Foreskin fibroblast (primary cell): ENCODE measurements at places on chromosomes 3 and 15.

DNA sequence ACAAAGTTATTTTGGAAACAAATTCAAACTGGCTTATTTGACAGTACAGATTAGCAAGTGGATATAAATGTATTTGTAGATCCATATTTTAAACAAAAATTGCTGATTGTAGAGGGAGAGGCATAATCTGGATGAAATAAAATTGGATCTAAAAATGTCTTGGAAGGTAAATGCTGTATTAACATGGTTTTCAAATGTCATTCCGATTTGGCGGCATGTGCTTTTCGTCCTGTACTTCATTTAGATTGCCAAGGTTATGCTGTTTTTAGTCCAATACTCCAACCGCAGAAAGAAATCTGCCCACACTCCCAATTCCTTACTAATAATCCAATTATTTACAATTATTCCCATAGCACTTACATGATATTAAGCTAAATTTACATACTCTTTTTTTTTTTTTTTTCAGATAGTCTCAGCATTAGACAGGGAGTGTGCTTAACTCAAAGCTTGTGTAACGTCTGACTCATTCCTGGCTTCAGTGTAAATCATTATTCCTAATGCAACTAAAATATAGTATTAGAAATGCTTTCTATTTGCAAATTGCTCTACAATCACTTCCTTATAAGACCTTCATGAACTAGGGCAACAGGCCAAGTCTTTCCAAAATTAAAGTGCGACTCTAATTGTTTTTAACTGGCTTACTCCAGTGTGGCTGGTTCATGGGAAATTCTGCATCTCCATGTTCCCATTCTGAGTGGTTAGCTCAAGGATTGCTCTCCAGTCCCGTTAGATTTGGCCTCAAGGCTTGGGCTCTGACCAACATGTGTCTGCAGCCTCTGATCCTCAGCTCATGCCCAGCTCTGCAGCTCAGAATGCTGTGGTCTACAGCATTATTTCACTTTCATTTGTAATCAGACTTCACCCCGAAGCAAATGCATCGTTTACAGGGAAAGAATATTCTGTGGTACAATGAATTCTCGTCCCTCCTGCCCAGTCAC lies 103.9 kb downstream of the FBN1 start:
- DNase-seq = peak; percentile 85

DNA sequence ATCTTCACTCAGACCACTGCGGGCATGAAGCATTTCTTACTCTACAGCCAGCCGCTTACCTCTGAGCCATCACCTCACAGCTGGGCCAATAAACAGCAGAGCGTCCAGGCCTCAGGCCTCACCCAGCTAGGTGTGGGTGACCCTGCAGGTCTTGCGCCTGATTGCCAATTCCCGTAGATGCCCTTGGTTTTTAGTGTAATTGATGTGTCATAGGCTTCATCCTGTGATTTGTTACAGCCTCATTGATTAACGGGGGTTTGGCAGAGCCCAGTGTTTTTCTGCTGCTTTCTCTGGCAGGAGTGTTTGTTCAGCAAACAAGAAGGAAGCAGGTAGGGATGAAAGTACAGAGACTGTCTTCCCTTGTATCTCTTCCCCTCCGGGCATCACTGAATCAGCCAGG lies 49.6 kb upstream of the BNIP2 start:
- DNase-seq = no peak

- DNase-seq = peak; percentile 43
Observed at GRCh38 chr3:189144645-189145044, 27.1 kb upstream of the TPRG1 start.

DNA sequence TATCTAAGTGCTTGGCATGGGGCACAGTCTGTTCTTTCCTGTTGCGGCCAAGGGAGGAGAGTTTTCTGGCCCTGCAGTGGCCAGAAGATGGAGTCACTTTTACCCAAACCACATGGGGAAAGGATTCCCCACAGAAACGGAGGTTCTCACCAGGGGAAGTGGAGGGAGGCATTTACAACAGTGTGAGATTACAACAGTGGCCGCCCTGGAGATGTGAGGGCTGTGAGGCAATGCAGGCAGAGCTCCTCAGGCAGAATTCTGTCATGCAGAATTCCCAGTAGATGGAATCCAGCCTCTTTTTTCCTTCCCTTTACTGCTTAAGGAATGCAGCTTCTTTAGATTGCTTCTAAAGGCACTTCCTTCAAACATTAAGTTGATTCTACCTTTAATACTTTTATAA lies 83.1 kb downstream of the CACNA1D start:
- DNase-seq = no peak

DNA sequence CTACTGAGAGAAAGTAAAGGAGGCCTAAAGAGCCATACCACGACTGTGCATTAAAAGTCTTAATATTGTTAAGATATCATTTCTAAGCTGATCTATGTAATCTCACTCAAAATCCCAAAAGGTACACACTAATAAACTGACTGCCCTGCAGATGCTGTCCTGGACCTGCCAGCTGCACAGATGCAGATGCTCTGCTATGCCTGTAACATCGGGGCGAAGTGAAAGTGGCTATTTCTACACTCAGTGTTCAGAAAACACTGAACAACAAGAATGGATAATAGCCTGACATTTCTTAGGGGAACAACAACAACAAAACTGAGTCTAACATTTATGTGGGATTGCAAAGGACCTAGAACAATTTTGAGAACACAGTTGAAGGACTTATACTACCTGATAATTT lies 31.9 kb downstream of the RAD18 start:
- peak; percentile 34 for DNase-seq

DNA sequence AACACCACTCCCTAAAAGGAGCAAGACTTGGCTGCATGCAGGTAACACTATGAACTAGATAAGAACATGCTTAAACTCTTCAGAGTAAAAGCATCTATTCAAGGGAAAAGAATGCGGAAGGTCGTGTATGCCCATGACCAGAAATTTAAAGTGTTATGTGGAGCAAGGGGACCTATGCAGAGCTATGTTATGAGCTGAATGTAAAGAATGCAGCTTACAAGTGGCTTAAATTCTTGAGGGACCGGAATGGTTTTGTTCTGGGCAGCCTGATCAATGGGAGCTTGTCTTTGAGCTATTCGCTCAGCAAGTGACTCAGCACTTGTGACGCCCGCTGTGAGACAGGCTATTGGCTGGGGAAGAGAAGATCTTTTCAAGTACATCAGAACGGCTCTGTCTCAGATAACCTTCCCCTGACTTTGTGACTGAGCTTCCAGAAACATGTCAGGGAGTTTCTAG lies 367.5 kb upstream of the THBS1 start:
- peak; percentile 66 for DNase-seq

- DNase-seq = no peak
Observed at GRCh38 chr15:90029024-90029423, 27.9 kb downstream of the ZNF710 start.

GRCh38 chr15:99211926-99212325 lies 37.5 kb downstream of the TTC23 start:
- DNase-seq = peak; percentile 23

- DNase-seq = no peak
Observed at GRCh38 chr3:186067360-186068242, 41.3 kb downstream of the ETV5 start.

DNA sequence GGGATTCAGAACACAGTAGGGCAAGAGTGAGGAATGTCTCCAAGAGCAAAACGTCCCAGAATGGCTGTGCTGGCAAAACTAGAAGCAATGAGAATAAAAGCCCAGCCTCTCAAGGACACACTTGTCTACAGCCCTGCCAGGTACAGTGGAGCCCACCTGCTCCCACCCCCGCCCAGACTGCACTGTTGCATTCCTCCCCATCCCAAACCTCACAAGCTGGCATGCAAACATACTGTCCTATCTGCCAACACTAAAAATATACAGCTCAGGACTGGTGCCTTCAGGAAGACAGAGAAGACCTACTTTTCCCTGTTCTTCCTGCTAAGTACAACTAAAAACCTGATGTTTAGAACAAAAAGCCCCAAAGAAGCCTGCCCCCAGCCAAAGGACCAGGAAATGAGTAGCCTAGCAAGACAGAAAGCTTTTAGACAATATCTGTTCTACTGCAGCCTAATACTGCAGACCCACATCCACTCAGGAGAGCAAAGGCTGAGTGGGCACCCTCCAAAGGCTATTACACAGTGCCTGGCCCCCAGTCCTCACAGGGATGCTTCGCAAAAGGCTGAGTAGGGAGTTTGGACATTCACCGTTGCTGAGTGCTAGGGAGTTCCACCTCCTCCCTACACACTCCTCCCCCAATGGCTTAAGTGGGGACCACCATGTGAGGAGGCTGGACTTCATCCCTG lies 13.5 kb downstream of the OCA2 start:
- no peak for DNase-seq

- no peak for DNase-seq
Observed at GRCh38 chr15:57393061-57393460, 16.8 kb downstream of the CGNL1 start.

GRCh38 chr3:59006634-59007517 lies 42.9 kb downstream of the CFAP20DC start:
- peak; percentile 34 for DNase-seq

GRCh38 chr3:149949181-149949580 lies 21.5 kb downstream of the PFN2 start:
- no peak for DNase-seq

GRCh38 chr3:107797586-107797985 lies 274.8 kb downstream of the BBX start:
- no peak for DNase-seq

DNA sequence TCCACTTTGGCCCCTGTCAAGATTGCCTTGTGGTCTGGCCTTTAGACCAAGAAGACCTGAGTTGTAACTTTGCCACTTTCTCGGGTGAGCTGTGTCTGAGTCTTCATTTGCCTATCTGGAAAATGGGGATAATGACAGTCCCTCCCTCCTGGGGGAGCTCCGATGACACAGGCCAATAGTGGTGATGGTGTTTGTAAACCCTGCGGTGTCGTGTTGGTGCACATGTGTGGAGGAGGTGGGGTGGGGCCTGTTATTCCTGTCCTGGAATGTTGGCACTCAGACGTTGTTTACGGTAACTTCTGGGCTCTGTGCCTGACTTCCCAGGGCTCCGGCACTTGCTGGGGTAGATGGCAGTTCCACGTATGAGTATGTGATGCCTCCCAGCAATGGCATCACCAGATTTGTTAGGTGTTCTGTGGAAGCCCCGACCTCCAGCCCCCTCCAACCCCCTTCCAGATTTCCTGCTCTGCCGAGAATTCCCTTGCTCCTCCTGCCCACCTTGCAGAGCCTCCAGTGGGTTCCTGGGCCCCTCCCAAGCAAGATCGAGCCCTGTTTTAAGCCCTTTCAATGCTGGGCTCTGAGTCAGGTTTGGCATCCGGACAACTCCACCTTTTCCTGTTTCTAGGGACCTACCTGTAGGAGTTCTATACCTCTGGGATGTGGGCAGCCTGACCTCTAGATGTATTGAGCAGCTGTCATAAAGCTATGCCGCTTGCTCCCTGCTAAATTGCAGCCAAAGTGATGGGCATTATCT lies 31.4 kb downstream of the HRH1 start:
- DNase-seq = peak; percentile 90

DNA sequence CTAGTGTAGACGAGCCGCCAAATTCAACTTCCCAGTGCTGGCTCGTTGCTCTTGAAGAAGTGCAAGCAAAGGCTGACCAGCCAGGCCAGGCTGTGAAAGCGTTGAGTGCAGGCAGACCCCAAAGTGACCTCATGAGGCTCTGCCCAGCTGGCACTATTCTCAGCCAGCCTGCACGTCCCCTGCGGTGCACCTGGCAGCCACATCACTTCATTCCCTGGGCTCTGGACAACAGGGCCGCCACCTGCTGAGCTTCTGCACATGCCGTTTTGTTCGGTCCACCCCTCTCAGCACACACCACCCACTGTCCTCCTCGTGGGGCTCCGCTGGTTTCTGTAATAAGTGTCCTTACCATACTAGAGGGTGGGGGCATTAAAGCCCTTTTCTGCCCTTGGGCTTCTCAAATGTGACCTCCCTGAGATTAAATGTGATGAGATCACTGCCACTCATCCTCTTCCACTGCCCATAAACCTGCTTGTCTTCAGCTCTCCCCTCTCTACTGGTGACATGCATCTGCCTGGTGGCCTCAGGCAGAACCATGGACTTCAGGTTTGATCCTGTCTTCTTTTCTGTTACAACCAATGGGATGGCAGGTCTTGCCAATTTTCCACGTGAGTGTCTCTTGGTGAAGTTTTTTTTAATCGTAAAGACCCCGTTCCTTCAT lies 6.1 kb downstream of the RASGRF1 start:
- DNase-seq = no peak

GRCh38 chr3:30951826-30952225 lies 57.4 kb upstream of the GADL1 start:
- DNase-seq = peak; percentile 13

DNA sequence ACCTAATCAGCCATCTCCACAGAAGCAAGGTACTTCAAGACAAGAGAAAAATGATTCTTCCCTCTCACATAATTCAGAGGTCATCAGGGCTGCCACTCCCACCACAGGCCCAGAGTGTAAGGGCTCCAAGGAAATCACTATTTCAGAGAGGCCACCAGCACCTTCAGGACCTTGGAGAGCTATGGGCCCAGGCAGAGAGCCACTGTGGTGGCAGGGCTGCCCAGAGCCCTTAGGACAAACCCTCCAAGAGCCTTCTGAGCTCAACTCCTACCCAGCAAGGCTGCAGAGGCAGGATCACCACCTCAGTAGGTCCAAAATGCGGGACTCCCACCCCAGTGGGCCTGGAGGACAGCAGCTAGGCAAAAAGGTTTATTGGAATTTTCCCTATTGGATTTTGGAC lies 17.9 kb upstream of the FAN1 start:
- peak; percentile 30 for DNase-seq

DNA sequence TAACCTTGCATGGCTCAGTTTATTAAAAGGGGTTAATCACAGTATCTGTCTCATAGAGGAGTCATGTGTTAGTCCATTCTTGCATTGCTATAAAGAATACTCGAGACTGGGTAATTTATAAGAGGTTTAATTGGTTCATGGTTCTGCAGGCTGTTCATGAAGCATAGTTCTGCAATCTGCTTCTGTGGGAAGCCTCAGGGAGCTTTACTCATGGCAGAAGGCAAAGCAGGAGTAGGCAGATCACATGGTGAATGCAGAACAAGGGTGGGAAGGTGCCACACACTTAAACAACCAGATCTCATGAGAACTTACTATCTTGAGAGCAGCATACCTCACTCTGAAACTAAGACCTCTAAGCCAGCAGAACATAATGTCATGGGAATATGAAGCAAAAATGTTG lies 42.2 kb upstream of the PTX3 start:
- DNase-seq = peak; percentile 71

- DNase-seq = no peak
Observed at GRCh38 chr15:83694015-83694414, 40.1 kb downstream of the ADAMTSL3 start.
